CD4-positive, alpha-beta T cell (primary cell): ENCODE measurements at places on chromosomes 2 and 18.

GRCh38 chr18:40011201-40011600 is 1943.8 kb upstream of the PIK3C3 start:
- DNase-seq, result no peak

- no peak for DNase-seq
Observed at GRCh38 chr2:65550246-65550645, 117.8 kb upstream of the SPRED2 start.

DNA sequence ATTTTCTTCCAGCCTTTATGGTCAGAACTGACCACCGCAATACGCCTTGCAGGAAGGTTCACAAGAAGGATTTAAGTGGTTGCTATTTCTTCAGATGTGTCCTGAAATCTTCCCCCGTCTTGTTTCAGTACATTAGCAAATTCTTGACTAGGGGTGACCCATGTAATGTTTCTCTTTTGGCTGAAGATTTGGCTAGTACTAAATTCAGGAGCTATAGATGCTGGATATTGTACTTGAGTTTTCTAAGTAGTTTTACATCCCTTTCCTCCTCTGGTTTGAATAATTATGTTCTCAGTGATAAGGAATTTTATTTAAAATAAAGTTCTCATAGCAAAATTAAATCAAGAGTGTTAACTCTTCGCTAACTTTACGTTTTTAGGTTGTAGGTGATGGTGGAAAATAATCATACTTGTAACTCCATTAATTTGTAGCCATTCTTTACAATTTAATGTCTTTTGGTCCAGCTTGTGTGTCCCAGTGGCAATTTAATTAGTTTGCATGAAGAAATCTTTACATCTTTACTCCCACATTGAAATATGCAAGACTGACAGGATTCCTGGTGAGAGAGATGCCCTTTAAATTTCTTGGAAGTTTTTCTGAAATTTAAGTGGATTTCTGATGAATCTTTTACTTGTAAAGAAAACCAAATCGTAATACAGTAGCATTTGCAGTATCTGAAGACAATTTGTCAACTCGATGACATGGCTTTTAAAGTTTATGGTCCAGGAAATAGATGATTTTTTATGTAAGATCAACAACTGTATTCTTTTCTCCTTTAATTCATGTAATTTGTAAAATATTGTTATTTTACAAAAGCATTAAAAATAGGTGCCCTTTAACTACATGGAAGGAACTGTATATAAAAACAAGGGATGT is 2.8 kb downstream of the PHLPP1 start:
- no peak for DNase-seq

DNA sequence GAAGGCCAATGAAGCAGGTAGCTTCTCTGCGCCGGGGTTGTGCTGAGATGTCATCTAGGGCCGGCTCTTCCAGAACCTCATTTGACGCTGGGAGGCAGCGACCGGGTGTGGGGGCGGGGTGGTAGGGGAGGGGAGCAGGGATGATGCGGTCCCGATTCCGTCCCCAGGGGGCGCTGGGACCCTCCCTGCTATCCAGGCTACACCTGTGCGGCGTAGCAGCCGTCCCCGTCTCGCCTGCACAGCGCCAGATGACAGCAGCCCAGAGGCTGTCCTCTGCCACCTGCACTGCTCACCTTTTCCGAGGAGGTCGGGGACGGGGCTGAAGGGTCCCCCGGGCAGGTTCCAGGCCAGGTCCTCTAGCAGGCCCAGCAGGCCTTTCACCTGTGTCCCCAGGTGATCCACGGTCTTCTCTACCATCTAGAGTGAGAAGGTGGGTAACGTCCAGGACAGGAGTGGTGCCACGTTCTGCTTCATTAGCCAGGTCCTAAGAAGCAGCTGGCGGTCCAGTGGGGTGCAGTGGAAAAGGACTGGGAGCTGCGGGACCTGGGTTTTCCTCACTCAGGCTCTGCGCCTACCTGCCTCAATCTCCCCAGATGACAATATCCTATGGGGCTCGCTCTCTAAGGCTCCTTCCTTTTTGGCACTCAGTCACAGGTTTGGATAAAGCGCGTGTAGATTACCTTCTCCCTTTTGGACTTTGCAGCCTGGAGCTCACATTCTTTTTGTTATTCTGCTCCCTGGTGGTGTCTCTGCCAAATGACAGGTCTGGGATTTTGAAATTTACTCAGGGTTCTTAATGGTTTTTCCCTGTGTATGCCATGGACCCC is 56.0 kb upstream of the RAB6C start:
- DNase-seq, result no peak

- no peak for DNase-seq
Observed at GRCh38 chr2:46719487-46719886, 196.1 kb downstream of the MCFD2 start.
